IPS DF 19.7 (cell line): ENCODE measurements at places on chromosomes 5 and 9.
A peak's percentile ranks its signal among the peaks of the same experiment; 100 is the strongest.

DNA sequence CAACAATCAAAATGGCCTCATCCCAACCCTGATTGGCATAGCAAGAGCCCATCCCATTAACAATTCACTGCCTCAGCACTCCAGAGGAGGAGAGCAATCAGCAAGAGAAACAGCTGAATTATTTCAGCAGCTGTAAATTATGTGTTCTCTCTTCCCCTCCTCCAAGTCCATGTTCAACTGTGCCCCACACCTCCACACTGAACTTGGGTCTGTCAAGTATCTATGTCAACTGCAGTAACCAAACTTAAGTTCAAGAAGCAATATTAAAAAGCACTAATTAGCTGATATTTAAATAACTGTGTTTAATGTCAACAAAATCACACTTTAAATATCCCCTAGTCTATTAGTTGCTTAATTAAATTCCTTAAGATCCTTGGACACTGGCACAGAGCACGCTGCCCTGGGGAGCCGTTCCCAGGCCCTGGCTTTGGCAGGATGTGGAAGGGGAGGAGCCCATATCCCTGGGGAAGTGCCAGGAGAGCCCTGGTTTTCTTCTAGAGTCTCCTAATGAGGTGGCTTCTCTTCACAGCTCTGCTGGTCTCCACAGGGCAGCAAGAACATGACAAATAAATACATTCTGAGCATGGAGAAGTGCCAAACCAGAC lies 50.6 kb downstream of the SIL1 start:
- no peak for DNase-seq

DNA sequence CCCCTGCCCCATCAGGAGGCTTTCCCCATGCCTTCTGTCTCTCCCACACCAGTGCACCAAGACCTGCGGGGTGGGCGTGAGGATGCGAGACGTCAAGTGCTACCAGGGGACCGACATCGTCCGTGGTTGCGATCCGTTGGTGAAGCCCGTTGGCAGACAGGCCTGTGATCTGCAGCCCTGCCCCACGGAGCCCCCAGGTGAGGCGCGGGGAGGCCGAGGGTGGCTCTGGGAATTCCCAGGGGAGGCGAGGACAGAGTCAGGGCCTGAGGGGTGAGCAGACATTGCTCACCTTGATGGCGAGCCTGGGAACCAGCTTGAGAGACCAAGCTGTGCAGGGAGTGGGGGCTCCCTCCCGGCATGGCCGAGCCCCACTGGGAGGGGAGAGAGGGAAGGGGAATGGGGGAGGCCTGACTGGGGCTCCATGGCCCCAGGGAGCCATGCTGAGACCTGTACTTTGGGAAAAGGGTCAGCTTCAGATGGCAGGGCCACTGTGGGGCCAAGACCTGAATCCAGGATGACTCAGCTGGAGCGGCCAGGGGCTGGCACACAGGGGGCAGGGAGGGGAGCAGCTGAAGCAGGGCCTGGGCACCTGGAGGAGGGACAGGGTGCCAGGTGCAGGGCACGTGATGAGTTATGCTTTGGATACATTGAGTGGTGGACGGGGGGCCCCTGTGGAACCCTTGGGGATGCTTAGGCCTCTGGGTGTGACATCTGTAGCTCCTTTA lies 35.2 kb downstream of the FAM163B start:
- DNase-seq, result no peak

DNA sequence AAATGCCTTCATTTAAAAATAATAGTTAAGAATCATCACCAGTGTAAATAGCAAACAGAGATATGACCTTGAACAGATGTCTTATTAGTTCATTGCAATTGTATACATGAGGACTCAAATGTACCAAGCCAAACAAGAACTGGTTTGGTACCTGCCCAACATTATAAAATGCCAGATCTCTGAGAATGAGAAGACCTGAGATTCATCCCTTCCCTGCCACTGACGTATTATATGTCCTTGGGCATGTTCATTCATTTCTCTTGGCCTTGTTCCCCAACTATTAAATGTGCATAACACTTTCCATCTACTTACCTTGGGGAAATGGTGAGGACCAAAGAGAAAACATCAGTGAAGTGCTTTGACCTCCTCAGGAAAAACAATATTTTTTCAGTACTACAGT lies 33.6 kb upstream of the ERBIN start:
- DNase-seq, result no peak

- no peak for DNase-seq
Observed at GRCh38 chr9:2602704-2603116, 18.9 kb upstream of the VLDLR start.

DNA sequence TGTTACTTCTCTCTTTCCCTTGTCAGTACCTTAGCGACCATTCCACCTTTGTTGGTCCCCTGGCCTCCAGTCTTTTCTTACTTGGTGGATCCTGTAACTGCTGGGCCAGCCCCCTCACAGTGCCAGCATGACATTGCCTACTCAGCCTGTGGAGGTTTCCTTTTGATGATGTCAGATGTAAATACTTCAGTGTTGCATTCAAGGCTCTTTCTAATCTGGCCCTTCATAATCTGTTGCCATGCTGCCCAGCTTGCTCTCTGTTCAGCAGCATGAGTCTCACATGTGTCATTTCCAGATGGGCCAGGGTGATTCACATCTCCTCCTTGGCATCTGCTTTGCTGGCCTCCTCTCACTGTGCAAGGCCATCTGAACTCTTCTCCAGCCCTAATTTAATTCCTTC lies 57.1 kb downstream of the MAST4 start:
- DNase-seq, result no peak

GRCh38 chr9:128098297-128099230 lies 29.0 kb downstream of the PTGES2 start:
- peak; percentile 97 for DNase-seq

- no peak for DNase-seq
Observed at GRCh38 chr9:71944754-71945375, 33.4 kb downstream of the C9orf85 start.

DNA sequence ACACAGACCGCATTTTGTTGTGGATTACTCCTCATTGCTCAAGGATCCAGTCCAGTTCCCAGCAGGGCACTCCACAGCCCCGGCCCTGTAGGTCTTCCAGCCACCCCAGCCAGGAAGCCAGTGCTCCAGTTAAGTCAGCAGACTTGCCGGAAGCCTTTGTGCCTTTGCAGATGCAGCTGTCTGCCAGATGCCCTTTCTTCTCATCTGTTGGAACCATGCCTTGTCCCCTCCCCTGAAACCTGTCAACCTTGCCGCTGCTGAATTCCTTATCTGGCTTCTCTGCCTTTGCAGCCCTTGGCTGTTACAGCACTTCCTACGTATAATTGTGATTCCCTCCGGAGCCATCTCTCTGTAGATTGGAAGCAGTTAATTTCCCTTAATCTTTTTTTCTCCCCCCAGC lies 28.4 kb downstream of the PSAT1 start:
- DNase-seq, result no peak

DNA sequence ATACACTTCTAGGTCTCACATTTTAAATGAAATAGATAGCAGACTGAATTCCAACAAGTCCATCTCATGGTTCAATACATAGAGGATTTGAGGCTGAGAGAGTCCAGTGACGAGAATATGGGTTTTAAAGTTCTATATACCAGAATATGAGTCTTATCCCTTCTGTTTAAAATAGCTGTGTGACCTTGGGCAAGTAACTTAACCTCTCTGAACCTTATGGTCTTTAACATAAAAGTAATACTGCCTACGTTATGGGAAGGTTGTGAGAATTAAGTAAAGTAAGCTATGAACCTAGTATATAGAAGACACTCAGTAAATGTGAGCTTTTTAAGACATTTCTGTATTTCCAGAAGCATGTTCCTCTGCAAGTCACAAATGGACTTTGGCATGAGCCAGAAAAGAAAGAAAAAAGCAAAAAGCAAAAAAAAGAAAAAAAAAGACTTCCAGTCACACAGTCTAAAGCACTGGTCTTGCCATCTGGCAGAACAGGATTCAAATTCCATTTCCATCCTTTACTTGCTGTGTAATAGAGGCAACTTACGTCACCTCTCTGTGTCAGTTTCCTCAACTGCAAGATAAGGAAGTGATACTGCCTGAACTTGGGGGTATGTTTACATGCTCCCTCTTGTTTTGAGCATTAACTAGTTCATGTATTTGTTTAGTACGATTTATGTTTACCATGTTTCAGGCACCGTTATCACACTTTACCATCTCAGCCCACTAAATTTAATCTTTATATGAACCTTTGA lies 248.2 kb downstream of the TRIM32 start:
- no peak for DNase-seq

DNA sequence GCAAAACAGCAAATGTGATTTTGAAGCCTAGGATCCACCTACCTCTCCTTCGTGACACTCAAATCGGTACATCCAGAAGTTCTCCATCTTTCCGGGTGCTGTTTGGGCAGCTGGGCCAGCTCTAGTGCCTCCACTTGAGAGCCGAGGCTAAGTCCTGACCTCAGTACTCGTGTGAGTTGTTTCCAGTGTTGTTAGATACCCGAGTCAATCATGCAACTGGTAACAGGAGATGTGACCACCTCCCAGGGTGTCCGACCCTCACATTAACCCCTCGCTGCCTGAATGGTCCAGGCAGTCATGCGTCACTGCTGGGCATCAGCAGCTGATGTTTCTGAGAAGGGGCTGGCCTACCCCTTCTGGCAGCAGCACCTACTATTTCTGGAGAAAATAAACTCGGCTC lies 170.3 kb downstream of the ENTREP1 start:
- DNase-seq, result no peak

GRCh38 chr9:96022445-96023051 lies 147.1 kb downstream of the ERCC6L2 start:
- DNase-seq, result no peak

DNA sequence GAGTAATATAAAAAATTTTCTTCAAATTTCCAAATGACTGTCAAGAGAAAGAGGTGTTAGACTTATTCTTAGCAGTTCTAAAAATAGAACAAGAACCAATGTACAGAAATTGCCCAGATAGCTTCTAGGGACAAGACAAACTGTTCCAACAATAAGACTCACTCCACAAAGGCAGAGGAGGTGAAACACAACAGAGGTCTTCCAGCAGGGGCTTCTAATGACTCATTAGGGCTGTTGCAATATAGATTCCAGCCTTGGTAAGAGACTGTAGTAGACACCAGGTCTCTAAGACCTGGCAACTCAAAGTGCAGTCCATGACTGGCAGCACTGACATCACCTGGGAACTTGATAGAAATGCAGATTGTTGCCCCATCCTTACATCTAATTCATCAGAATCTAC lies 134.6 kb upstream of the VLDLR start:
- DNase-seq, result no peak

- no peak for DNase-seq
Observed at GRCh38 chr5:149421372-149421685, 42.2 kb upstream of the IL17B start.

- no peak for DNase-seq
Observed at GRCh38 chr5:77709993-77710685, 66.0 kb downstream of the TBCA start.

DNA sequence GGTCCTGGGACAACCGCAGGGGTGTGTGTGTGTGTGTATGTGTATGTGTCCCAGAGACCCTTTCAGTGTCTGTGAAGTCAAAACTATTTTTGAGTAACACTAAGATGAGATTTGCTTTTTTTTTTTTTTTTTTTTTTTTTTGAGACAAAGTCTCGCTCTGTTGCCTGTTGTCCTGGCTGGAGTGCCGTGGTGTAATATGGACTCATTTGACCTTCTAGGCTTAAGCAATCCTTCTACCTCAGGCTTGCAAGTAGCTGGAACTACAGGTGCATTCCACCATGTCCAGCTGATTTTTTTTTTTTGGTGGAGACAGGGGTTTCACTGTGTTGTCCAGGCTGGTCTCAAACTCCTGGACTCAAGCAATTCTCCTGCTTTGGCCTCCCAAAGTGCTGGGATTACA lies 97.4 kb upstream of the KLF9 start:
- no peak for DNase-seq

GRCh38 chr9:14075218-14075617 lies 238.7 kb downstream of the NFIB start:
- no peak for DNase-seq

DNA sequence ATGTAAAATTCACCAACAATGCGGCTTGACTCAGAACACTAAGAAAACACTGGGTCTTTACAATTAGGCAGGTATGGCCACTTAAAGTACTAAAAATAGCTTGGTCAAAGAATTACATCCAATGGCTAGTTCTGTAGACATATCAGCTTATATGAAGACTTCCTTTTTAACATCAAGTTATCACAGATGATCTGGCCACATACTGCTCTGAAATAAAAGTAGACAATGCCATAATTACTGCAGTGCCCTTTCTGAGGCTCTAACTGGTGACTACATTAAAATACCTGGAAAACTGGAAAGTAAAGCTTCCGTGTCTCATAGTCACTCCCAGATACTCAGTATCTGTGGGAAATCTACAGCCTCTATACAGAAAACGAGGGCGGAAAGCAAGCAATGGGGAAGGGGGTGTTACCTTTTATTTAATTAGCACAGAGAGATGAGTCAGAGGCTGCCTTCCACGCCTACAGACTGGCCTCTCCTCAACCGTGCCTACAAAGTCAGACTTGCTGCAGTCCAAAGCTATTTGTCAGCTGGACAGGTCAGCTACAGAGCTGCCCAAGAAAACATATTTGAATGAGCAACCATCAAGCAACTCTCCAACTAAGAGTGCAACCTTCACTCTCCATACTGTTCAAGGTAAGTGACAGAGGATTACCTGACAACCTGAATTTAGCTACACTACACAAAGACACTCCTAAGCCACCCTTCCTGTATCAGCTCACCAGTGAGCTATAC lies 8.7 kb downstream of the SERINC5 start:
- no peak for DNase-seq

DNA sequence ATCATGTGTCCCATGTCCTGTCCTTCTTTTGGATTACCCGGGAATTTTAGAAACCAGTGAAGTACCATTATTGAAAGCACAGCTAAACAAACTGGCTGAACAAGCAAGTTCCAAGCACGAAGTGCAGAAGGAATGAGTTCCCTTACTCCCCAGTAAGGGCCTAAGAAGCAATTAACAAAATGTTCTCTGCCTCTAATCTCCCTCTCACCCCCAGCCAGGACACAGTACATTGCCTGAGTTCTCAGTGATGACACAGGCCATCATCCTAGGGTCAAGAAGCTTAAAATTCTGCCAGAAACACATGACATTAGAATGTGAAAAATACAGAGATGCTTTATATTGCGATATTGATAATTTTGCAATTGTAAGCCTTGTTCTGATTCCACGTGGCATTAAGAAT lies 118.0 kb downstream of the PLPPR1 start:
- no peak for DNase-seq

DNA sequence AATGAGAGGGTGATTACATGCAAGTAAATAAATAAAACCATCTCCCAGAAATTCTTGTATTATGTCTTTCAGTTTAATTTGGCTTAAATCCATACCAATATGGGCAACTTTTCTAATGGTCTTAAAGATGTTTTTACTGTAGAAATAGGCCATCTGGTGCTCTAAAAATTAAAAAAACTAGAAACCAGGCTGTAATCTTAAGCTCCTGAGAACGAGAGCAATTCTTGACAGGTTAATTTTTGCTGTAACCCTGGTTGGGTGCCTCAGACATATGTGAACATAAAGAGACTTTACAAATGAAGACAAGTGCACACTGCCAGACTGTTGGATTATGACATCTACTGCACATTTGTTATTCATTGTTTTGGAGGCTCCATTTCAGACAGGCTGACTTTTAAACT lies 246.8 kb upstream of the DAB2 start:
- DNase-seq, result no peak

DNA sequence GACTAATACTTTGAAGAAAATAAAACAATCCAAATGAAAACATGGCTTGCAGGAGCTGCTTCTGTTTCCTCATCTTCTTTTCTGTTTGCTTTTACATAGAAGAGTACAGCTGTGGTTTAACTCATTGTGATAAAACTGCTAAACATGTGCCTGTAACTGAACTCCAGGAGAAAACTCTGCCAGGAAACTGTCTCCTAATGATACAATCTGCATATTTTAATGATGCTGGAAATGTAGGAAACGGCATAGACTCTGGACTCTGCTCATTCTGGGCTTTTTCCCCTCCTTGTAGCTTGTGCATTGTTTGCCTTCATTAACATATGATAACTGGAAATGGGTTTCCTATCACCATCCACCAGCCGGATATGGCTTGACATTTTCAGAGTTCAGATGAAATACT lies 813.3 kb upstream of the WWC1 start:
- no peak for DNase-seq
